ENCODE measurements at places on chromosomes 5 and 9.

GRCh38 chr5:168334695-168335094, 43.2 kb downstream of the WWC1 start:
- DNase-seq = no peak

DNA sequence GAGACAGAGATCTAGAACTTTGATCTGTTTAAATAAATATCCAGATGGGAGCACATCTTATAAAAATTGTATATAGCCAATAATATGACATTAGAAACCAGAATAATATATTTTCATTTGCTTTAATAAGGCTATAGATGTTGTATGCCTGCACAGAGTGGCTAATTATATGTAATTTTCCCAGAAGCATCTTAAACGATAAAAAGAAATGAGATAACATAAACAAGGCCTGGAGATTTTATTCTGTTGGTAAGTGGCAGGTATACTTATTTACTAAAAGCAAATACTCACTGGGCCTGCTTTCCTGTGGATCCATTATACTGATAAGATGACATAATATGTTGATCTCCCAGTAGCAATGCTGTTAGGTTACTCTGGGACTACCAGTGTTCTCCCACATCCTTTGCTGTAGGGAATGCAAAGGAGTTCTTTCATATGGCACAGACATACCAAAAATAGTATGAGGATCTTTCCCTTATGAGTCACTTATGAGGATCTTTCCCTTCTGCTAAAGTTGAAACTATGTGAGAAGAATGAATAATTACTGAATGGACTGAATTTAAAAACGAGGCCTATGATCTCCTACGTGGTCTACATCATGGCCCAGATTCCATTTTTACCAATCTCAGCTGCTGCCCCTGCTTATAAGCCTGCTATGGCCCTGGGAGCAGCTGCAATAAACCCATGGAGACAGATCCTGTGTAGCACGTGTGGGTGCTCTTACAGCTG, 112.1 kb downstream of the NUDT12 start:
- no peak for DNase-seq

- no peak for DNase-seq
Measured at GRCh38 chr9:27634879-27635278, 61.6 kb upstream of the C9orf72 start.

- no peak for DNase-seq
Measured at GRCh38 chr5:158522776-158523175, 576.9 kb downstream of the EBF1 start.

- no peak for DNase-seq
Measured at GRCh38 chr9:89097219-89097618, 81.4 kb downstream of the SHC3 start.

DNA sequence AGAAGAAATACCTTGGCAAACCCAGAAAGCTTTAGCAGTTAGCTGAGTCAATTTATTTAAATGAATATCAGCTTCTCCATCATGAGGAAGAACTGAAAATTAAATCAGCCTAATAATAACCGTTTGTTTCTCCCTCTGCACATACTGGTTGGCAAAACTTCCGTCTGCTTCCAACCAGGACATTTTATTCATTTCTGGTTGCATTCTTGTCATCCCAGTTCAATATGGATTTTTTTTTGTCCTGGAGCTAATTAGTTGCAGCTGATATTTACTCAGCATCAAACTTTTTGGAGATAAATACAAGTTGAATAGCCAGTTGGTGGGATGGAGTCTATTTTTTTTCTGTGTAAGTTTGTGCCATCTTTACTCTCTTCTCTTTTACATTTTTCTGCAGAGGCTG, 126.5 kb upstream of the GDNF start:
- DNase-seq = no peak

DNA sequence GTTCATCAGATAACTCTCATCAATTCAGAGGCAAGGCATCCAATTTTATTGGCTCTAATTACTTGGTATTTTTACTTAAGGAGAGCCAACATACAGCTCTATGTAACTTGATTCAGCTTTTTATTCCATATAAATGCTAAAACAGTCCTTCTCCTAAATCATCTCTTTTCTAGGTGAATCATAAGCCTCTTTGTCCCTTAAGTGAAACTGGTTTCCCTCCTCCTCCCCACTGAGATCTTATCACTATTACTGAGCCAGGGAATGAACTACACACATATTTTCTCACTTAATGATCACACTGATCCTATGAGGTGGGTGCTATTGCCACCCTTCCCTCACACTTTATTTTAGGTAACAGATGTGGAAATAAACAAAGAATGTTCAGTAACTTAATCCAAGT, 1143.8 kb downstream of the MAT2B start:
- no peak for DNase-seq

GRCh38 chr5:17090839-17091238, 126.6 kb upstream of the BASP1 start:
- DNase-seq = no peak

GRCh38 chr5:134989266-134989830, 21.6 kb downstream of the CATSPER3 start:
- no peak for DNase-seq

DNA sequence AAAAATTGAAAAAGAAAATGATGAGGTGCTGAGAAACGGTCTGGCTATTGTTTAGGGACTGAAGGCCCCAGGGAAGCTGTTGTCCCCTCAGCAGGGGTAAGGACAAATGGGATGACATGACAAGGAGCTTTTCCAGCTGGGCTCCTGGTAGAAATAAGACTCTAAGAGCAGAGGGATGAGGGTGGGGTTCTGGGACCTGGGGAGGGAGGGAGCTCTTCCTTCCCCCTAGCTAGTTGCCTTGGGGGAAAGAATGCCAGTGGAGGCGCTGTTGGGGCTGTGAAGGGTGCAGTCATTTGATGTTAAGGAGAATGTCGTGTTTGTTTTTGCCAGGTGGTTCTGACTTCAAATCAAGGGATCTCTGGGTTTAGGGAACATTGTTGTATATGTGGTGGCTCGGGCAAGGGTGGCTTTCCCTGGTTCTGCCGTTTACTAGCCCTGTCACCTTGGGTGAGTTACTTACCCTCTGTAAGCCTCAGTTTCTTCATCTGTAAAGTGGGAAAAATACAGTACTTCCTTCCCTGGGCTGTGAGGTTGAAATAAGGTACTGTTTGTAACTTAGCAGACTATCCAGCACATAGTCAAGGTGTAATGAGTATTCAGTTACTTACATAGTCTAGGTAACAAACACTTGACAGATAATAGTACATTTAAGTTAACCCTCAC, 47.8 kb downstream of the WWC1 start:
- DNase-seq = no peak

GRCh38 chr5:148791334-148791667, 35.1 kb upstream of the ADRB2 start:
- no peak for DNase-seq

GRCh38 chr9:69130456-69131441, 43.3 kb upstream of the TJP2 start:
- DNase-seq = no peak

- no peak for DNase-seq
Measured at GRCh38 chr9:25773805-25774204, 95.6 kb upstream of the TUSC1 start.

- no peak for DNase-seq
Measured at GRCh38 chr9:96449523-96449844, 485 bp upstream of the HABP4 start.

GRCh38 chr9:127708952-127709587, 2.3 kb downstream of the CFAP157 start:
- no peak for DNase-seq

All from CD8-positive, alpha-beta T cell (primary cell).